ENCODE measurements at places on chromosomes 1 and 21.

DNA sequence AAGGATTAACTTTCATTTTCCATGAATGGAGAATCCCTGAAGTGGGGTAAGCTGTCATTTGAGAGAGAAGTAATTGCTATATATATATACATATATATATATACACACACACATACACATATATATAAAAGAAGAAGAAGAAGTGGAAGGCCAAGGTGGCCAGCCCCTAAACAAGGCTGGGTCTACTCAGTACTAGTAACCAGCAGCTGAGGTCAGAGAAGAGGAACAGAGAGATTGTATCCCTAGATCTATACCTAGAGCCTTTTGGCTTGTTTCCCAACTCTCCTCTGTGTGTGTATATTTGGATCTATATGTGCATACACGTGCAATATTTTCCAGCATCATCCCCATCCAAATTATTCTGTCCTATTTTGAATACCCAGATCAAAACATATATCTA is 5.2 kb downstream of the TNFSF4 start:
- no peak for DNase-seq

DNA sequence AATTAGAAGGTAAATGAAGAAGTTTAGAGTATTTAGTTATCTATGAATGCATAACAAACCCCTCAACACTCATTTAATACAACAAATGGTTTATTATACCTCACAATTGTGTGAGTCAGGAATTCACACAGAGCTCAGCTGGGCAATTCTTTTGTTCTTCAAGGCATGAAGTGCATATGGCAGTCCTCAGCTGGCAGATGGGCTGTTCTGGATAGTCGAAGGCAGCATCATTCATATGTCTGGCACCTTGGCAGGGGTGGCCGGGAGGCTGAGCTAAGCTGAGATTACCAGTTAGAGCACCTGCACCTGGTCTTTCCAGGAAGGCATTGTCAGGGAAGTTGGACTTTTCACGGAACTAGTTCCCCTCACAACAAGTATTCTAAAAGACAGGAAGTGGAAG is 286.2 kb upstream of the DUSP10 start:
- no peak for DNase-seq

GRCh38 chr1:46289976-46290375 is 13.4 kb downstream of the LRRC41 start:
- no peak for DNase-seq

DNA sequence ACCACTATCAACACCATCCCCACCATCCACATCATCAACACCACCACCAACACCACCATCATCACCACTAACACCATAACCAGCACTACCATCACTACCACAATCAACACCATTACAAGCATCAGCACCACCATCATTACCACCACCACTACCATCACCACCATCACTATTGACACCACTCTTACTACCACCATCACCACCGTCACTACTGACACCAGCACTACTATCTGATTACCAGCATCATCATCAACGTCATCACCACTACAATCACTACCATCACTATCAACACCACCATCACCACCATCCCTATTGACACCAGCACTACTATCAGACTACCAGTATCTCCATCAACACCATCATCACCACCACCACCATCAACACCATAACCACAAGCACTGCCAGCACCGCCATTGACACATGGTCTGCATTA is 106.1 kb upstream of the RUNX3 start:
- peak; percentile 50 for DNase-seq

GRCh38 chr1:159211331-159212136 is 6.9 kb downstream of the ACKR1 start:
- DNase-seq = peak; percentile 44

- DNase-seq = no peak
These were observed 18.8 kb downstream of the SLC1A7 start for GRCh38 chr1:53123453-53124140.
